ENCODE measurements at places on chromosomes 2 and 18.

DNA sequence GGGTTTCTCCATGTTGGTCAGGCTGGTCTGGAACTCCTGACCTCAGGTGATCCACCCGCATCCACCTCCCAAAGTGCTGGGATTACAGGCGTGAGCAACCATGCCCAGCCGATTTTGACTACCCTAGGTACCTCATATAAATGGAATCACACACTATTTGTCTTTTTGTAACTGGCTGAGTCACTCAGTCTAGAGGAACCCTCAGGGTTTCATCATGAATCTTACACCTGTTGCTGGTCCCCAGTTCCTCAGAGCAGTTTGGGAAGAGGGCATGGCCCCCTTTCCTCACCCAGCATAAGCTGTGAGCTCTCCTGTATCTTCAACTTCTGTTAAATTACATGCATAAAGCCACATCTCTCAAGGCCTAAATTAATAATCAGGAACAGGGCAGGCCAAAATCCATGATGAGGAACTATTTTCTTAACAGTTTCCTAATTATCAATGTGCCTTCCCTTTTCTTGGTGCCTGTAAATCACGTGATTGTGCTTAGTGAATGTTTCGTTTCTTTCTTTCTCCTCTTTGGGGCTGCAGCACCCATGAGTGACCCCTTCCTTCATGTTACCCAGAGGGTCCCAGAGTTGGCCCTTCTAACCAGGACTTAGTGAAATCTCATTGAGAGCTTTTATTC lies 20.9 kb downstream of the DYSF start:
- no peak for DNase-seq

DNA sequence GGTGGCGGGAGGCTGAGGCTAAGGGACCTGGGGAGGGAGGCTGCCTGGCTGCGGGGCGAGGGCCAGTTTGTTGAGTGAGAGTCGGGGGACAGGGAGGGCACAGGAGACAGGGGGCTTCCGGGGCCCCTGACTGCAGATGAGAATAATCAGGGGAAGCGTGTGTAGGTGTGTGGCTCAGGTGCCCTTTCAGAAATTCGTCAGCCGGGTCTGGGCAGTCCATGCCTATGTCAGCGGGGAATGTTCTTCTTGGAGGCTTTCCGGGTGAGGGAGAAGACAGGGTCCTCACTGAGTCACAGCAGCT lies 52.3 kb upstream of the OTOF start:
- DNase-seq, result no peak

DNA sequence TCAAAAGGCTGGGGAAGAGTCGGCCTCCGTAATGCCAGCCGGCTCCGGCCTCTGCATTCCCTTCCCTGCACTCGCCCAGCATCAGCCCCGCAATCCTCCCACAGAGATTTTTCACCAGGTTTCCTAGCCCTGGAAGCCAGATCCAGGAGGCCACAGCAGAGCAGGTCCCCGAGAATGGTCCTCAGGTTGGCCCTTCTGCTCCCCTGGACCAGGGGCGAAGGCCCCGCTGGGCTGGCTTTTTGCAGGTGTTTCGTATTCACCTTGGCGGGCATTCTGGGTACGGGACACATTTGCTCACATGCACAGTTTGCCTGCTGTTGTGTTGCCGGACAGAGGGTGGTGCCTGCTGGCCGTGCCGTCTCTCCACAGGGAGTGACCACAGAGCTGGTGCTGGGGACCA lies 309.5 kb downstream of the NDUFA10 start:
- no peak for DNase-seq

- DNase-seq, result no peak
These were observed 22.8 kb downstream of the PRKCE start for GRCh38 chr2:45674035-45674816.

- DNase-seq, result no peak
These were observed 615 bp downstream of the AKAIN1 start for GRCh38 chr18:5196253-5197031.

DNA sequence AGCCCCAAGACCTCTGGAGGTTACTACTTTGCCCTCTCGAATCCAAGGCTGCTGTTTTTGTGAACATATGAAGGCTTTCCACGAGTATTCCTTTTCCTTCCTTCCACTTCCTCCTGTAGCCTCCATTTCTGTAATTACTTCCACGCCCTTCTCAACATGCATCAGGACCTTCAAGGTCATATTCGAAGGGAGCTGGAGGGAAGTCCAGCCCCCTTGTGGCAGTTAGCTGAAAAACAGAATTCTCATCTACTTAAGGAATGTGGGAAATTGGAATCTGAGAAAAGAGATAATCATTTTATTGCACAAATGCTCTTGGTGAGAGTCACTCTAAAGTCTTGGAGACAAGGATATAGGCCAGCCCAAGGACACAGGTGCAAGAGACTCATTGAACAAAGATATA lies 1000.2 kb downstream of the TDRD15 start:
- no peak for DNase-seq

- peak; percentile 18 for DNase-seq
These were observed at the start of gene SPTBN1 for GRCh38 chr2:54455563-54456361. SPTBN1 (plus strand) TSS chr2:54456327; CDS start chr2:54526419, 70,092 bp downstream.

DNA sequence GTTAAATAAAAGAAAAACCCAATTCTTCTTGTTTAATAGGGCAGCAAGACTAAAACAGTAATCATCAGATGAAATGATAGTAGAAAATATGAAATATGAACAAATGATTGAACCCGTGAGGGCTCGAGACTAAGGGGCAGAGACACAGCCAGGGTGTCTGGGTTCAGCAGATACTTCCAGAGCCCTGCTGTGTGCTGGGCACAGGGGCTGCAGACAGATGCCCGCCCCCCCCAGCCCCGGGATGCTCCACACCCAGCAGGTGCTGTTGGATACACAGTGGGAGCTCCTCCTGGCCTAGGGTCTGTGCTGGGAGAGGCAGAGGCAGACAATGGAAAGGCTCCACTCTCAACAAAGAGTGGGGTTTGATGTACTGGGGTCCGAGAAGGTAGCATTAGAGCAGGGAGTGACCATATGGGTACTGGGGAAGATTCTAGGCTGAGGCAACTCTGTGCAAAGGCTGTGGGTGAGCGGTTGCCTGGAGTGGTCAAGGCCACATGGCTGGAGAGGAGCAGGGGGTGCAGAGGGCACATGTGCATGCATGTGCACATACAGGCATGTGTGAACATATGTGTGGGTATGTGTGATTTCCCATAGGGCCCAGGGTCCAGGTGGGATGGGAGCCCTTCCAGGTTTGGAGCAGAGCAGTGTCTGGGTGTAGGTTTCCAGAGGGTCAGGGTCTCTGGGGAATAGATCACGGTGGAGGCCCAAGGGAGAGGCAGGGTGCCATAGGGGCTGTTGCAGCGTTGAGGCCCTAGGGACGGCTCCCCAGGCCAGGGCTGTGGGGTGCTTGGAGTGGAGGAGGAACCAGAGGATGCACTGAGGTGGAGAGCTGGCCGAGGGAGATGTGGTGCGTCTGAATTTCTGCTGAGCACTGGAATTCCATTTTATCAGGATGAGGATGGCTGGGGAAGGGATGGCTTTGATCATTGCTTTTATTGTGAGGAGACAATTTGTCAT lies 36.7 kb downstream of the LDLRAD4 start:
- no peak for DNase-seq

GRCh38 chr2:46308629-46309028 lies 11.4 kb downstream of the EPAS1 start:
- DNase-seq, result no peak

DNA sequence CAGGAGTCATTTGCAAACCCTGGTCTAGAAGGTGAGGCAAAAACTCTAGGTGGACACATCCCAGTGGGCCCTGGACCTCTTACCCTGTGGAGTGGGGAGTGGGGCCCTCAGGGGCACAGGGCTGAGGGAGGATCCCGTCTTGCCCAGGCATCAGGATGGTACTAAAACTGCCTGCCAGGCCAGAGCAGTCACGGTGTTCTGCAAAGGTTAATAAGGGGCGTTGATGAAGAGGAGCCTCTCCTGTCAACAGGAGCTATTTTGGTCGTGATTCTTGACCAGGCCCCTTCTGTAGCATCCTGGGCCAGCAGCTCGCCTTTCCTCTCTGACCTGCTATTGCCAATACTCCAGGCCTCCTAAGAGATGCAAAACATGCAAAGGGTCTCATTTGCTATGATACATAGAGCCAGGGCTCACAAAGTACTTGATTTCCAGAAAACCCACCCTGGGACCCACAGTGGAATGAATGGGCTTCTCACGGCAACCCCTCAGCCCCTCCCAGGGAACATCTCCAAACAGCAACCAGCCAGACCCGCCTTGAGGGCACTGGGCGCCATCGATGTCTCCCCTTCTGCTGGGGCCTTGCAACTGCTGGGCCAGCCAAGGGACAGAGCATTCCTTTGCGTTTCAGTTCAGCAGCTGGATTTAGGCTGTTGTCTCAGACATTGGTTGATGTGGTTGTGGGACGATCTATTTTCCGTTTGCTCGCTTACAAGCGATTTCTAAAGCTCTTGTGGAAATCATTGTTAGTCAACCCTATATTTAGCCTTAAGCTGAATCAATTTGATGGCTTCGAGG lies 111.1 kb downstream of the PDCL3 start:
- DNase-seq, result no peak

- DNase-seq, result no peak
These were observed 24.2 kb upstream of the RHOB start for GRCh38 chr2:20422402-20423271.

DNA sequence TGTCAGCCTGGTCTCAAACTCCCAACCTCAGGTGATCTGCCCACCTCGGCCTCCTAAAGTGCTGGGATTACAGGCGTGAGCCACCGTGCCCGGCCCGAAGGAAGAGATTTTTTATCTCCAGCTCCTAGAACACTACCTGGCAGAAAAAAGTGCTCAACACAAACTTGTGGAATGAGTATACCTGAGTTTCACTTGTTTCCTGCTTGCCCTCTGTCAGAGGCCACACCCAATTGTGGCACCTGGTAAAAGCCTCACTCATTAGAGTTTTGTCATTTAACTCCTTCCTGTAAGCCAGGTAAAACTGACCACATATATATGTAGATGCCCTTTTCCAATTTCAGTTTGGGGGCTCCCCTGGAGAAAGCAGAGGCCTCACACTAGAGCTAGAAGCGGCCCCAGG lies 42.2 kb upstream of the RTN4 start:
- no peak for DNase-seq

GRCh38 chr2:71454221-71455010 lies 1.1 kb downstream of the DYSF start:
- no peak for DNase-seq
